RPMI7951 (cell line): ENCODE measurements at places on chromosomes 5 and 9. TPM values are rescaled to one million over a fixed set of nuclear protein-coding genes. Genes with fewer than 3 reads are reported as not detected.

MPDZ gene
- 13.7 and 17.3 TPM in 2 replicates for total RNA-seq

OBP2B gene
- not detected in 2 replicates for total RNA-seq

IL31RA gene
- 0.24 and 0.68 TPM in 2 replicates for total RNA-seq

KIF12 gene
- 0.36 TPM in 1 of 2 replicates, not detected in the other for total RNA-seq
